ENCODE measurements at places on chromosomes 2 and 18. TPM values are rescaled to one million over a fixed set of nuclear protein-coding genes. Genes with fewer than 3 reads are reported as not detected.

DNA sequence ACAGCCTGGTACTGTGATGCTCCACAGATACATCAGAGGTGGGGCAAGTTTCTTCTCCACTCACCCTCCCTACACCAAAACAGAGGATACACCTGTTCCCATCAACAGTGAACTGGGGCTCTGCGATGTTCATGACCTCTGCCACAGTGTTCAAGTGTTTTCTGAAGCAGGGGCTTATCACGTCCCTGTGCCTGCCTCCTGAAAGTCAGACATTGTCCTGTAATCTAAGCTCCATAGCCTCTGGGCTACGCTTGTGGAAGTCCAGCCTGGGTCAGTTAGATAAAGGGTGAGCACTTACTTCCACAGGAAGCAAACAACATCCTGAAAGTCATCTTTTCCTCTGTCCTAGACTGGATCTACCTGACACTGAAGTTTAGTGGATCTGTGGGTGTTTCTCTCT lies 20.2 kb upstream of the MRO start:
- no peaks in the 10 kb centered on the region for H3K27me3 ChIP-seq
- H3K27ac ChIP-seq, result no peak overlapping the region
- H3K4me3 ChIP-seq, result no peak overlapping the region
- H3K4me1 ChIP-seq, result peaks cover 3% of the 10 kb centered on the region
- no peaks in the 10 kb centered on the region for H3K36me3 ChIP-seq

DNA sequence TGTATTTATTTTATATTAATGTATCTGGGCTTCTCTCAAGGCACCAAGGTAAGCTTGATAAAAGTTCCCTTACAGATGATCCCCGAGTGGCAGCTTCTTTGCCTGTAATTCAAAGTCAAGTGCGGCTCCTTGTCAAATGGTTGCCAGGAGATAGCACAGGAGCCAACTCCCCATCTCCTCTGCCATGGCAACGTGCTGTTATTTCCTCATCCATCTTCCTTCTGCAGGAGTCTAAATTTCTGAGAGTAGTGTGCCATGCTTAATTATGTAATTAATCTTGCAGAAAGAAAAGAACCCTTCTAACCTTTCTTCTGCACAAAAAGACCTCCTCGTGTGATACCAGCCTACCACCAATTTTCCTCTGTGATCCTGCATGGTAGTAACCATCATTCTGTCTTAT lies 46.2 kb upstream of the ACMSD start:
- H3K4me3 ChIP-seq, result no peak overlapping the region
- no peaks in the 10 kb centered on the region for H3K4me1 ChIP-seq
- H3K36me3 ChIP-seq, result no peaks in the 10 kb centered on the region
- H3K27ac ChIP-seq, result no peak overlapping the region
- DNase-seq, result no peak

- H3K36me3 ChIP-seq, result no peaks in the 10 kb centered on the region
- H3K4me1 ChIP-seq, result no peaks in the 10 kb centered on the region
- no peak overlapping the region for H3K27ac ChIP-seq
- DNase-seq, result no peak
- no peak overlapping the region for H3K4me3 ChIP-seq
Observed at GRCh38 chr18:51943281-51943680, 396.7 kb upstream of the DCC start.

GRCh38 chr2:165274698-165275097 lies 35.5 kb downstream of the SCN2A start:
- H3K4me1 ChIP-seq, result no peaks in the 10 kb centered on the region
- H3K4me3 ChIP-seq, result no peak overlapping the region
- no peaks in the 10 kb centered on the region for H3K27me3 ChIP-seq

- no peak for DNase-seq
- no peak overlapping the region for H3K27ac ChIP-seq
- no peaks in the 10 kb centered on the region for H3K4me1 ChIP-seq
Observed at GRCh38 chr18:54877076-54877475, 48.8 kb downstream of the RAB27B start.

- H3K4me1 ChIP-seq, result peaks cover 22% of the 10 kb centered on the region
- H3K4me3 ChIP-seq, result no peak overlapping the region
- peaks cover 38% of the 10 kb centered on the region for H3K36me3 ChIP-seq
- no peak overlapping the region for H3K27ac ChIP-seq
- no peak for DNase-seq
Observed at GRCh38 chr2:208250388-208250787, 4.5 kb downstream of the IDH1 start.

- no peaks in the 10 kb centered on the region for H3K27me3 ChIP-seq
- no peaks in the 10 kb centered on the region for H3K36me3 ChIP-seq
- peak overlapping the region; percentile 72 for H3K4me3 ChIP-seq
- DNase-seq, result no peak
- no peak overlapping the region for H3K27ac ChIP-seq
- H3K4me1 ChIP-seq, result peaks cover 8% of the 10 kb centered on the region
Observed at GRCh38 chr18:12305930-12306629, 2.0 kb upstream of the TUBB6 start.

DNA sequence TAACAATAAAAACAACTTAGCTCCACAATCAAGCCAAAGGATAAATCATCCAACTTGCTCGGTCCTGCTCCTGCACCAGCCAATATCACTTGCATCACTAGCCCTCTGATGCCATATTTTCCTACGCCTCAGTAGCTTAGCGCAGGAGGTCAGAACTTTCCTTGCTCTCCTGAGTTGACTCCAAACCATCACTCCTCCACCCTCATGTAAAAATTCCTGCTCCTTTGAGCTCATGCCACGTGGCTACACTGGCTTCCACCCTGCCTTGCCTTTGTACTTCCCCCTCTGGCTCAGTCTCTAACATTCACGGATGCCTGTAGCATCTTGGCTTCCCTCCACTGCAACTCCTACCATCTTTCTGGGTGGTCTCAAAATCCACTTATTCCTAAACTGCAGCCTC lies 25.2 kb downstream of the AAK1 start:
- no peak for DNase-seq
- H3K4me1 ChIP-seq, result peaks cover 24% of the 10 kb centered on the region
- no peaks in the 10 kb centered on the region for H3K27me3 ChIP-seq
- H3K27ac ChIP-seq, result no peak overlapping the region
- H3K4me3 ChIP-seq, result no peak overlapping the region

DNA sequence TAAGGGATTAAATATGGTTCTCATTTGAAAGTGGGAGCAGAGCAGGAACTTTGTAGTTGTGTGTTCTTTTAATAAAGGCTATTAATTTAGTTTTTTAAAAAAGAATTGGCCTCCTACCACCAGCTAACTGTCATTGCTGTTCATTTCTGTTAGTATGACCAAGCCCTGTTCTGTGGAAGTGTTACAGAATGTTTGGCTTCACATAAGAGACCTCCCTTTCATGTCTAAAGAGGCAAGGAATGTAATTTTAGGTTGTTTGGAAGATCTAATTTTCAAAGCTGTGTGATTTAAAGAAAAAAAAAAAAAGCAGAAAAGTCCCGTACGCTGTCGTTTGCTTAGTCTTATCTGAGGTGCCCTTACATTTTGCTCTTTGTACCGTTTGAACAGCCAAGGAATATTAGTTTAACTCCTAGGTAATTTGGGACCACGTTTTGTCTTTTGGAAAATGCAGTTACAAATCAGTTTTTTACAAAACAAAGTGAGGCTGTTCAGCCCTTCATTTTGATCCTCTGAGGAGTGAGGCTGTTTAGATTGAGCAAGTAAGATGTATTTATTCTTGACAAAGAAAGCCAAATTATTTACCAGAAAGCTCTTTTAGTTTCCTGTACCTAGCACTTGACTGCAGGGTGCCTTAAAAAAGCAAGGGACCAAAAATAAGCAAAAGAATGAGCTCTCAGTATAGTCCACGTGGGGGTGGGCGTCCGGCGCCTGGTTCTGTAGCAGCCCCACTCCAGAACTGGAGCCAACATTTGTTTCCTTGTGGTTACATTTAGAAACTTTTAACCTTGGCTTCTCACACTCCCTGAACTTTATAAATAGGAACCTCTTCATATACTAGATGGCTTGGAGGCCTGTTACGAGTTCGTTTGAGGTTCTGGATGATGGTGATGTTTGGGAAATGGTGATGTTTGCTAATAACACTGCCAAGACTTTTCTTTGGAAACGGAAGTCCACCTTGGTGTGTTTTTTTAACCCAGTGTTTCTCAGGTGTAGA lies 136.2 kb downstream of the FMNL2 start:
- no peaks in the 10 kb centered on the region for H3K36me3 ChIP-seq
- H3K4me3 ChIP-seq, result no peak overlapping the region
- H3K27me3 ChIP-seq, result no peaks in the 10 kb centered on the region
- no peak overlapping the region for H3K27ac ChIP-seq
- H3K4me1 ChIP-seq, result peaks cover 53% of the 10 kb centered on the region

GRCh38 chr2:70161069-70161534 lies 29.7 kb downstream of the C2orf42 start:
- H3K4me1 ChIP-seq, result no peaks in the 10 kb centered on the region
- no peak overlapping the region for H3K4me3 ChIP-seq
- DNase-seq, result no peak
- H3K36me3 ChIP-seq, result peaks cover 97% of the 10 kb centered on the region

- no peaks in the 10 kb centered on the region for H3K4me1 ChIP-seq
- no peaks in the 10 kb centered on the region for H3K36me3 ChIP-seq
- H3K4me3 ChIP-seq, result no peak overlapping the region
- H3K27me3 ChIP-seq, result no peaks in the 10 kb centered on the region
Observed at GRCh38 chr2:231877533-231878456, 48.4 kb downstream of the NPPC start.

- H3K27me3 ChIP-seq, result no peaks in the 10 kb centered on the region
- no peaks in the 10 kb centered on the region for H3K36me3 ChIP-seq
- no peak for DNase-seq
- H3K4me1 ChIP-seq, result peaks cover 8% of the 10 kb centered on the region
Observed at GRCh38 chr18:9994026-9994570, 80.3 kb downstream of the VAPA start.

- H3K4me1 ChIP-seq, result no peaks in the 10 kb centered on the region
- peaks cover 99% of the 10 kb centered on the region for H3K36me3 ChIP-seq
- DNase-seq, result no peak
- H3K27me3 ChIP-seq, result no peaks in the 10 kb centered on the region
Observed at GRCh38 chr18:63356272-63356896, 10.6 kb downstream of the KDSR start.

GRCh38 chr2:145750612-145751011 lies 1230.7 kb upstream of the ZEB2 start:
- peaks cover 19% of the 10 kb centered on the region for H3K4me1 ChIP-seq
- peak overlapping the region; percentile 65 for H3K27ac ChIP-seq
- no peak for DNase-seq
- H3K4me3 ChIP-seq, result no peak overlapping the region
- H3K36me3 ChIP-seq, result no peaks in the 10 kb centered on the region

DNA sequence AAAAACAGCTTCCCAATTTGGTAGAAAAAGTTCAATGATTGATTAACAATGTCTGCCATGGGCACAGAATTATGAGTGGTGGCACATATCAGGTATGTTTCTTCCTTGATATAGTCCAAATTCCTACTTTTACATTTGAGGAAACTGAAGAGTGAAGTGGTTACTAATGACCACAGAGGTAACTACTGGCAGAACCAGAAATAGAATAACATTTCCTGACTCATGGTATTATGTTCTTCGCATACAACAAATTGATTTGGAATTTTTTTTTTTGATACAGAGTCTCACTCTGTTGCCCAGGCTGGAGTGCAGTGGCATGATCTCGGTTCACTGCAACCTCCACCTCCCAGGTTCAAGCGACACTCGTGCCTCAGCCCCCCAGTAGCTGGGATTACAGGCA lies 6.0 kb upstream of the NFE2L2 start:
- no peak for DNase-seq
- H3K4me1 ChIP-seq, result peaks cover 13% of the 10 kb centered on the region
- H3K27me3 ChIP-seq, result no peaks in the 10 kb centered on the region
- no peak overlapping the region for H3K4me3 ChIP-seq
- no peaks in the 10 kb centered on the region for H3K36me3 ChIP-seq
- no peak overlapping the region for H3K27ac ChIP-seq

- H3K27ac ChIP-seq, result no peak overlapping the region
- H3K4me3 ChIP-seq, result no peak overlapping the region
- H3K27me3 ChIP-seq, result peaks cover 1% of the 10 kb centered on the region
- DNase-seq, result no peak
Observed at GRCh38 chr2:176813621-176814049, 399.0 kb upstream of the HNRNPA3 start.

GRCh38 chr2:118169359-118170005 lies 81.2 kb downstream of the INSIG2 start:
- no peaks in the 10 kb centered on the region for H3K4me1 ChIP-seq
- H3K27ac ChIP-seq, result no peak overlapping the region
- H3K36me3 ChIP-seq, result no peaks in the 10 kb centered on the region
- H3K4me3 ChIP-seq, result no peak overlapping the region
- H3K27me3 ChIP-seq, result no peaks in the 10 kb centered on the region

DNA sequence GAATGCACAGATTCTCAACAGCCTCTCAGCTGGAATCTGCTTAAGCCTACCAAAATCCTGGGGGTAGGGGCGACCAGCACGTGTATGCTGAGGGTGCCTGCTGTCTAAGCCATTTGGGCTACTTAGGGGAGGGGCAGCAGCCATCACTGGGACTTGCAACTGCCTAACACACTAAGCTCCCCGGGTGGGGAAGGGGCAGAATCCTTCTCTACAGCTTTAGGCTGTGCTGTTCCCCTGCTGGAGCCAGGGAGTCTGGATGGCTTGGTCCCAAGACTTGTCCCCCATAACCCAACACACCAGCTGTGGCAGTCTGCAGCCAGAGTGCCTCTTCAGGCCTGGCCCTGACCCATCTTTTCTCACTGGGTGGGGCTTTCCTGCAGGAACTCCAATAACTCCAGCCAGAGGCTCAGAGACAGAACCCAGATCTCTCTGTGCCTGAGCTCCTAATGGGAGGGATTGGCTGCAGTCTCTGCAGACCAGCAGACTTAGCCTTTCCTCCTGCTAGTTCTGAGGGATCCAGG lies 305.4 kb upstream of the RND3 start:
- peak; percentile 28 for DNase-seq
- H3K36me3 ChIP-seq, result no peaks in the 10 kb centered on the region
- no peak overlapping the region for H3K4me3 ChIP-seq
- no peaks in the 10 kb centered on the region for H3K4me1 ChIP-seq

GRCh38 chr2:36871068-36871707 lies 95.1 kb downstream of the STRN start:
- H3K27me3 ChIP-seq, result no peaks in the 10 kb centered on the region
- no peak overlapping the region for H3K4me3 ChIP-seq
- DNase-seq, result no peak
- H3K27ac ChIP-seq, result no peak overlapping the region
- no peaks in the 10 kb centered on the region for H3K4me1 ChIP-seq
- H3K36me3 ChIP-seq, result no peaks in the 10 kb centered on the region

- H3K4me1 ChIP-seq, result peaks cover 10% of the 10 kb centered on the region
- no peaks in the 10 kb centered on the region for H3K27me3 ChIP-seq
- DNase-seq, result no peak
Observed at GRCh38 chr2:231685349-231686191, 22.8 kb upstream of the PTMA start.

GRCh38 chr2:1010415-1010930 lies 59.8 kb downstream of the SNTG2 start:
- H3K27me3 ChIP-seq, result no peaks in the 10 kb centered on the region
- H3K4me3 ChIP-seq, result no peak overlapping the region
- no peak overlapping the region for H3K27ac ChIP-seq
- DNase-seq, result no peak

IL1RL1 gene
- 14.7 TPM for total RNA-seq

SCG2 gene
- 0.22 TPM for total RNA-seq

RNF125 gene
- total RNA-seq, result 12.5 TPM

GALNT5 gene
- total RNA-seq, result not detected

HOXD11 gene
- not detected for total RNA-seq

KIF5C gene
- 0.50 TPM for total RNA-seq

TUBA3E gene
- total RNA-seq, result 44.7 TPM

CARF gene
- 11.8 TPM for total RNA-seq

CERS6 gene
- total RNA-seq, result 78.0 TPM

SPHKAP gene
- 97.3 TPM for total RNA-seq

CASP10 gene
- 4.5 TPM for total RNA-seq

SULT1C4 gene
- total RNA-seq, result 4.8 TPM

ZNF396 gene
- total RNA-seq, result 0.65 TPM

GPN1 gene
- total RNA-seq, result 17.2 TPM

DYNAP gene
- not detected for total RNA-seq

C2orf66 gene
- not detected for total RNA-seq

TBR1 gene
- not detected for total RNA-seq

Data from heart left ventricle (tissue), 16 donors.